NCI-H1048 (cell line): ENCODE measurements at places on chromosomes 1 and 21.

GRCh38 chr1:9013819-9014218 lies 12.4 kb downstream of the SLC2A7 start:
- no peak for DNase-seq

DNA sequence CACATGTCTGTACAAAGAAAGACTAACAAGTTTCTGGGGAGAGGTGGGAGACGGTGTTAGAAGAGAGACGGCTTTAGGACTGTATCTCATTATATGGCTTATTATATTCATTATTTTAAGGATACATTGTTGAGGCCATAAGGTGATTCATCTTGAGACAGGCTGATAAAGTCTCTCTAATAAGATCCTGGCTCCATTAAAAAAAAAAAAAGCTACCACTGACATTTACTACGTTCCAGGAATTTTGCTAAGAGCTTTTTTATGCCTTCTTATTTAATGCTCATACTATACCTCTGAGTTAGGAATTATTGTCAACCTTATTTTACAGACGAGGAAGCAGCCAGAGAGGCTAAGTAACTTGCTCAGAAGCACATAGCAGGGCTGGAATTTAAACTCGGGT lies 173.7 kb downstream of the GABPA start:
- no peak for DNase-seq

- no peak for DNase-seq
Measured at GRCh38 chr1:113691184-113691583, 68.1 kb downstream of the PHTF1 start.

GRCh38 chr1:82091729-82092128 lies 291.0 kb downstream of the ADGRL2 start:
- DNase-seq, result no peak

DNA sequence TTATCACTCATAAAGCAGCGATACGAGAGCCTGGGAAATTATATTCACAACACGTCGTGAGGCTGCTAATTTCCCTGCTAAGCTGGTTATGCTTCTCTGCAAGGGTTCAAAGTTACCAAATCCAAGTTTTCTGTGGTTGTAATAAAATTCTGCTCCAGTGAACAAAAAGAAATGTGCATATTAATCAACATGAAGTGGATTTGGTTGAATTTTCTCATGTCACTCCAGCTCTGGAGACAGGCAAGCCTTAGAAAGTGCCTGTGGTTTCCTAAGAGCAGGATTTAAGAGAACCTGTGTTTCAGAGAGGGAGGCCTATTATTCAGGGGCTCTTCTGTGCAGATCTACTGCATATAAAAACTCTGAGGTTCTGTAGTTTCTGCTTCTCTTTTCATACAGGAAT lies 87.5 kb downstream of the WLS start:
- DNase-seq, result no peak

- no peak for DNase-seq
Measured at GRCh38 chr1:223629126-223629457, 36.4 kb downstream of the CAPN8 start.

- DNase-seq, result no peak
Measured at GRCh38 chr1:59103457-59103856, 193.4 kb upstream of the FGGY start.
